ENCODE measurements at places on chromosomes 7 and 10. TPM values are rescaled to one million over a fixed set of nuclear protein-coding genes. Genes with fewer than 3 reads are reported as not detected.

Gene CCDC172
- not detected for total RNA-seq

Gene PRPS1L1
- not detected for total RNA-seq

Gene AIMP2
- total RNA-seq, result 13.2 TPM

Gene PSD
- total RNA-seq, result 6.3 TPM

Gene MYL7
- total RNA-seq, result not detected

Gene RASA4B
- total RNA-seq, result 47.6 TPM

Gene KLLN
- 0.83 TPM for total RNA-seq

Gene GPR37
- 0.53 TPM for total RNA-seq

Gene POMZP3
- 6.3 TPM for total RNA-seq

Gene SLC26A4
- 0.27 TPM for total RNA-seq

Gene XRCC2
- total RNA-seq, result 1.2 TPM

Gene DRGX
- not detected for total RNA-seq

Gene FAM3C
- 204 TPM for total RNA-seq

Gene HMX3
- total RNA-seq, result not detected

Gene FAM25C
- not detected for total RNA-seq

Gene ACSM6
- not detected for total RNA-seq

Gene VPS26A
- 29.4 TPM for total RNA-seq

Gene LRRTM3
- total RNA-seq, result not detected

Gene GPR26
- total RNA-seq, result not detected

Gene OPN4
- total RNA-seq, result not detected

Gene ZNF786
- total RNA-seq, result 8.6 TPM

Gene SLC18A3
- 0.47 TPM for total RNA-seq

Gene HGF
- total RNA-seq, result 4.5 TPM

Gene NAT16
- not detected for total RNA-seq

Gene TMEM225B
- total RNA-seq, result not detected

Gene FGFBP3
- total RNA-seq, result not detected

Gene AKR1B1
- 59.4 TPM for total RNA-seq

Gene CH25H
- total RNA-seq, result 9.9 TPM

Gene STAM
- 7.9 TPM for total RNA-seq

Gene PRSS1
- not detected for total RNA-seq

Gene ANKMY2
- 21.5 TPM for total RNA-seq

Gene ELOVL3
- not detected for total RNA-seq

Gene ERVW-1
- not detected for total RNA-seq

Gene LIPK
- not detected for total RNA-seq

Gene HOXA10
- 17.3 TPM for total RNA-seq

Gene HOXA13
- total RNA-seq, result not detected

Gene ETV1
- total RNA-seq, result 5.1 TPM

Gene INHBA
- total RNA-seq, result 1.7 TPM

Gene UNCX
- not detected for total RNA-seq

Gene FAM180A
- 4.4 TPM for total RNA-seq

Gene GRK5
- total RNA-seq, result 18.5 TPM

Gene CYP2C19
- 146 TPM for total RNA-seq

Gene LDB3
- total RNA-seq, result 2.3 TPM

Gene ADAP1
- 146 TPM for total RNA-seq

Gene SLC13A1
- 93.2 TPM for total RNA-seq

Gene OTUD1
- total RNA-seq, result 8.8 TPM

Gene HECTD2
- total RNA-seq, result 6.0 TPM

Gene HOXA4
- 2.6 TPM for total RNA-seq
